ENCODE measurements at places on chromosomes 7 and 10. TPM values are rescaled to one million over a fixed set of nuclear protein-coding genes. Genes with fewer than 3 reads are reported as not detected.

The CPXM2 gene
- not detected for total RNA-seq

The TAF3 gene
- 16.4 TPM for total RNA-seq

The AOAH gene
- total RNA-seq: 13.3 TPM

The NRAP gene
- total RNA-seq: not detected

The PCGF5 gene
- 49.3 TPM for total RNA-seq

The PSMG3 gene
- total RNA-seq: 29.3 TPM

The WEE2 gene
- not detected for total RNA-seq

The C10orf105 gene
- total RNA-seq: 0.71 TPM

The VWC2 gene
- total RNA-seq: not detected

The EEPD1 gene
- total RNA-seq: 11.9 TPM

The ANKRD1 gene
- total RNA-seq: not detected

The MYL10 gene
- not detected for total RNA-seq

The KLF14 gene
- not detected for total RNA-seq

The CYP3A7 gene
- not detected for total RNA-seq

The IMMP2L gene
- total RNA-seq: 5.2 TPM

The TMEM139 gene
- 0.29 TPM for total RNA-seq

The UNCX gene
- not detected for total RNA-seq

The HTR5A gene
- total RNA-seq: not detected

The MYH16 gene
- total RNA-seq: not detected

The AP4M1 gene
- total RNA-seq: 14.1 TPM

The COL17A1 gene
- total RNA-seq: not detected

The TRPV5 gene
- not detected for total RNA-seq

The OR6B1 gene
- not detected for total RNA-seq

The INHBA gene
- not detected for total RNA-seq

The HOGA1 gene
- not detected for total RNA-seq

The PNLIPRP1 gene
- not detected for total RNA-seq

The IFIT3 gene
- total RNA-seq: 51.1 TPM

The MPLKIP gene
- 30.9 TPM for total RNA-seq

The MGMT gene
- total RNA-seq: 17.6 TPM

The BBIP1 gene
- total RNA-seq: 24.2 TPM

The TSPAN13 gene
- 0.50 TPM for total RNA-seq

The FGL2 gene
- total RNA-seq: 1.3 TPM

The CLCN1 gene
- total RNA-seq: not detected

The CCZ1 gene
- 106 TPM for total RNA-seq

The ELFN1 gene
- total RNA-seq: 0.07 TPM

The NXPH1 gene
- total RNA-seq: not detected

The MRLN gene
- not detected for total RNA-seq

The PLAC9 gene
- total RNA-seq: not detected

The ZNF467 gene
- 0.15 TPM for total RNA-seq

The CYP2C19 gene
- total RNA-seq: not detected

The TSC22D4 gene
- 128 TPM for total RNA-seq

The SMKR1 gene
- total RNA-seq: 2.2 TPM

The STEAP1 gene
- not detected for total RNA-seq

The RAMP3 gene
- total RNA-seq: not detected

The LRGUK gene
- 0.17 TPM for total RNA-seq
